ENCODE measurements at places on chromosomes 1 and 21. TPM values are rescaled to one million over a fixed set of nuclear protein-coding genes. Genes with fewer than 3 reads are reported as not detected.

TFF2 gene
- not detected for polyA plus RNA-seq

DNA sequence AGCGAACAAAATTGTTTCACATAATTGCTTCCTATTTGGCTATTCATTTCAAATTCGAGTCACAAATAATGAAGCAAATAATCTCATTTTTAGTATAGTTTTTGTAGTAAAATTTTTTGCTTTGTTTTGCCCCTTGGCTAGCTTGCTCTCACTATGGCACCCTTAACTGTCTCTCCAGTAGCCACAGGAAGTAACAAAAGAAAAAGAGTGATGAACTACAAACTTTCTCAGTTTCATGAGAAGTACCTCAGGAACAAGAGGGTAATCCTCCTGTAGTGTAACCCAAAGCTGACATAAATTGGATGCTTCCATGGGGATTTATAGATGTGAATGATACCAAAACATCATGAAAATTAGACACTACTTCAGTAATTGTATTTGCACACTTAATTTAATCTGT is 242.9 kb downstream of the BARHL2 start:
- no peaks in the 10 kb centered on the region for H3K36me3 ChIP-seq
- H3K4me3 ChIP-seq = no peak overlapping the region
- DNase-seq = no peak
- no peaks in the 10 kb centered on the region for H3K27me3 ChIP-seq
- no peaks in the 10 kb centered on the region for H3K4me1 ChIP-seq
- no peak overlapping the region for H3K27ac ChIP-seq

DNA sequence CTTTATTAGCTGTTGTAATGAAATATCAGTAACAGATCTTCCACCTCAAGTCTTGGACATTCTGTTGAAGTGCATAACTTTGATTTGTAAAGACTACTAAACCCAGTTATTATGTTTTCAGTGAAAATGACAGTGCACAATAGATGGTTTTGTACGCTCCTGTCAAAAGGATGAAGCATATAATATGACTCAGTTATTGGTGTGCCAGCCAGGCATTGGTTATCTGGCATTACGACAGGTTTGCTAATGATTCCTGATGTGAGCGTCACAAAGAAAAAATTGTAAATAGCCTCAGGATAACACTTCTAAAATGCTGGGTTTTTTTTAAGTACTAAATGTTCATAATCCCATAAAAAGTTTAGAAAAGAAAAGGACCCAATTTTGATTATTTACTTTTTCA is 147.9 kb downstream of the MAGI3 start:
- no peak overlapping the region for H3K4me3 ChIP-seq
- H3K4me1 ChIP-seq = no peaks in the 10 kb centered on the region
- no peaks in the 10 kb centered on the region for H3K36me3 ChIP-seq
- peaks cover 13% of the 10 kb centered on the region for H3K27me3 ChIP-seq
- H3K27ac ChIP-seq = no peak overlapping the region

DNA sequence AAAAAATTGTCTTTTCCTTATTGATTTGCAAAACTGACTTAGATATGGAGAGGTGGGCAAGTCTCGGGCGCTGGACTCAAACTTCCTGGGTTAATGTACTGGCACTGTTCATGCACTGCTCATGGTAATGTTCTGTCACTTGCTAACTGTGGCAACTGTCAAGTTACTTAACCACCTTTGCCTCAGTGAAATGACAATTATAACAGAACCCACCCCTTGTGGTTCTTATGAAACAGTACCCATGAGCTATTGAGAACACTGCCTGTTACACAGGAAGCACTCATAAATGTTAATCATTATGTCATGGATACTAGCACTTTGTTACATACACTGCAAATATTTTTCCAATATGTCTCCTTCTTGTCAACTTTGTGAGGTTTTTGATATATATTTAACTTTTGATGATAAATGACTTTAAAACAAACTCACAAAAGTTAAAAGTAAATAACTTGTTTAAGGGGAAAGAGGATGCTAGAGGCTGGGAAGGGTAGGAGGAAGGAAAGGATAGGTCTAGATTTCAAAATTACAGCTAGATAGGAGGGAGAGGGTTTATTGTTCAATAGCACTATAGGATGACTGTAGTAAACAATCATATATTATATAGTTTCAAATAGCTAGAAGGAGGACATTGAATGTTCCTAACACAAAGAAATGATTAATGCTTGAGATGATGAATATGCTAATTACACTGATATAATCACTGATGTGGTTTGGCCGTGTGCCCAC is 342.5 kb downstream of the ADGRL2 start:
- no peak overlapping the region for H3K4me3 ChIP-seq
- H3K27me3 ChIP-seq = no peaks in the 10 kb centered on the region
- H3K27ac ChIP-seq = peak overlapping the region; percentile 1
- no peak for DNase-seq
- no peaks in the 10 kb centered on the region for H3K4me1 ChIP-seq
- no peaks in the 10 kb centered on the region for H3K36me3 ChIP-seq

ARHGEF16 gene
- polyA plus RNA-seq = not detected

LIN28A gene
- polyA plus RNA-seq = not detected

DNA sequence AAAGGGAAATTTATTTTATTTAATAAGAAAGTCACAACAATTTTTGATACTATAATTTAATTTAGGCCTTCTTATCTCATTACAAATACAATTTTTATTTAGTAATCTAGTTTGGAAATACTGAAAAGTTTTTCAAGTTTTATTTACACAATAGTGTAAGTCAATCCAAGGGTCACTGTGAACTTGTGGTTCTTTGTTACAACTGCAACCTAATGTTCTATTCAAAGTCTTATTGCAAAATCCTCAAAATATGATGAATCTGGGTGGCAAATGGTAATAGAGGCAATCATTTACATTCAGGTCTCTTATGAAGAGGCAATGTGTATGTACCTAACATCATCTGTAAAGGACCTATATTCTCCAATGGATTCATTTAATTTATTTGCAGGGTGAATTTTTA is 421.2 kb downstream of the DPYD start:
- H3K4me1 ChIP-seq = no peaks in the 10 kb centered on the region
- H3K4me3 ChIP-seq = no peak overlapping the region
- no peak overlapping the region for H3K27ac ChIP-seq
- no peaks in the 10 kb centered on the region for H3K27me3 ChIP-seq

GRCh38 chr1:224219011-224219611 is 36.1 kb downstream of the DEGS1 start:
- H3K4me3 ChIP-seq = no peak overlapping the region
- H3K36me3 ChIP-seq = no peaks in the 10 kb centered on the region
- DNase-seq = no peak
- H3K27me3 ChIP-seq = no peaks in the 10 kb centered on the region
- no peak overlapping the region for H3K27ac ChIP-seq
- H3K4me1 ChIP-seq = peaks cover 4% of the 10 kb centered on the region

DNA sequence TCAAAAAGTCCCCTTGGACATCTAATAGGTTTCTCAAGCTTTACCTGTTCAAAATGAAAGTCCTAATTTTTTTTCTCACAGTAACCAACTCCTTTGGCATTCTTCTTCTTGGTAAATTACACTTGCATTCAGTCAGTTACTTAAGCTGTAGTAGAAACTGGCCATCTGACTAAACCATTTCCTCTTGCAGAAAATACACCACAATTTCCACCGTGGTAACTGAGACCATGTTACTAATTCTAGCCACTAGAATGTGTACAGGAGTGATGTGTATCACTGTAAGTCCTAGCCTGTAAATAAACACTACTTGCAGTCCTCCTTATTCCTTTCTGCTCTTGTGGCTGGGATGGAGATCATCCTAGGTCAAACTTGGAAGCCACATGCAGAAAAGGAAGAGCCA is 965.4 kb upstream of the TMPRSS15 start:
- no peak overlapping the region for H3K27ac ChIP-seq
- H3K27me3 ChIP-seq = no peaks in the 10 kb centered on the region
- H3K4me3 ChIP-seq = no peak overlapping the region
- DNase-seq = no peak
- no peaks in the 10 kb centered on the region for H3K36me3 ChIP-seq

DNA sequence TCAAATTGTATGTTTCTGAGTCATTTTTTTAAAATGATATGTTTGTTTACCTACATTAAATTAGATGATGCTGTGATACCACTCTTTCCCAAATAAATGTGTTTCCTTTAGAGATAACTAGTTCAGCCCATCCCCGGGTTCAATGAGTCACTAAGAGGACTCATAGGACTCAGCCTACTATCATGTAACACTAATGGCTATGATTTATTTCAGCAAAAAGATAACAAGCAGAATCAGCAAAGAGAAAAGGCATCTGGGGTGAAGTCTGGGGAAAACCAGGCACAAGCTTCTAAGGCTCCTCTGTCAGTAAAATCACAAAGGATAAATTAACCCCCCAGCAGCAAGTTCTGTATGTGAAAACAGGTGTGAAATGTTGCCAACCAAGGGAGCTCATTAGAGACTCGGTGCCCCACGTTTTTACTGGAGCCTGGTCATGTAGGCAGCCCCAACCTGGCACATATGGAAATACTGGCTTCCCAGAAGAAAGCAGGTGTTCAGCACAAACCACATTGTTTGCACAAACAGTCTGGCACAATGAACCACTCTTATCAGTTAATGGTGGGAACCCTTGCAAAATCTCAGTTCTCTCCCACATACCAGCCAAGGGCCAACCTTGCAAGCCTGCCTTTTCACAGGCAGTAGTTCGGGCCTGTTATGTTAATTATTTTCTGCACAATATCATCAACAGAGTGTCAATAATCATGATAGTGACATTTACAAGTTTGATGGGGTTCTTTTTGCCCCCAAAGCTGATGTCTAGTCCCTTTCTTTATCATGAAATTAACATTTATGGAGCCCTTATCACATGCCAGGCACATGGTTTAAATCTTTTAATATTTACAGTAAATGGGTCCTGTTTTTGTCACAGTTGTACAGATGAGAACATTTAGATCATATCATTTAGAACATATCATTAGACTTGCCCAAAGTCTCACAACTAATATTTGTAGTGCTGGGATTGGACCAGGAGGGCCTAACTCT is 23.1 kb upstream of the CNN3 start:
- peaks cover 3% of the 10 kb centered on the region for H3K4me1 ChIP-seq
- H3K27ac ChIP-seq = no peak overlapping the region
- H3K36me3 ChIP-seq = no peaks in the 10 kb centered on the region
- DNase-seq = no peak

DNA sequence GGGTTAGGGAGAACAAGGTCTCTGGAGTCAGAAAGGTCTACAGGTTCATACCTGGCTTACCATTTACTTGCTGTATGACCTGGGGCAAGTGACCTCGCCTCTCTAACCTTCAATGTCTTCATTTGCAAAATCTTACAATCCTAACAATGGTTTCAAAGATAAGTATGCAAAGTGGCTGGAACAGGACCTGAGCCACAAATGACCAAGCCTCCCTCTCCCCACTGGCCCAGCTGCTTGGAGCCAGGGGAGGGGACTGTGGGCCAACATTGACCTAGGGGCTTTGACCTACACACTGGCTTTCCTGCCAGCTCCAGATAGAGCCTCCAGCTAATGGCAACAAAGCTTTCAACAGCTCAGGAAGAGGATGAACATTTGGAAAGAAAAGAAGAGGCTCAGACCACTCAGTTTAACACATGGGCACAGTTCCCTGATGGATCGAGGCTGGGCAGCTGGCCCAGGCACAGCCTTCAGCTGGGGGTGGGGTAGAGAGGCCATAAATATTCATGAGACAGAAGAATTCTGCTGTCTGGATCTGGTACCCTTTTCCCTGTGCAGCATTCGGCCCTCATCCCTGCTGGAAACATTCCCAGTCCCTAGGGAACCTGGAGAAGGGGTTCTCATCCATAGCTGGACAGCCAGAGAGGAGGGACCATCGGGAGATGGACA is 12.9 kb downstream of the PTAFR start:
- no peak for DNase-seq
- H3K27ac ChIP-seq = no peak overlapping the region
- H3K4me3 ChIP-seq = no peak overlapping the region
- no peaks in the 10 kb centered on the region for H3K27me3 ChIP-seq

Measured in naive B cell (primary cell).